Heart right ventricle (tissue), 16 donors: ENCODE measurements at places on chromosomes 2 and 18. TPM values are rescaled to one million over a fixed set of nuclear protein-coding genes. Genes with fewer than 3 reads are reported as not detected.

GRCh38 chr18:33839452-33840211 is 261.6 kb downstream of the ASXL3 start:
- no peak for DNase-seq

DNA sequence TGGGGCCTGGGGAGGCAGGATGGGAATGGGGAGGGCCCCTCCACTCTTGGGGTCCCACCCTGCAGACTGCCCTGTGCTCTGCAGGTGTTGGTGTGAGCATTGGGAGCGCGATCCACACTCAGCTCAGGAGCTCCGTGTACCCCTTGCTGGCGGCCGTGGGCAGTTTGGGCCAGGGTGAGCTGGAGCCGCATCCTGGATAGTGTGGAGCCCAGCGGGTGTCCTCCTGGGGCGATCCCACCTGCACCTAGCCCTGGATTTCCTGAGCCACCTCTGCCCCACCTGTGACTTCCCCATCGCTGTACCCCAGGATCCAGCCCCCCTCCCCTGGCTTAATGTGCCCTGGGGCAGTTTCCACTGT is 2.6 kb downstream of the PROM2 start:
- DNase-seq: no peak

DNA sequence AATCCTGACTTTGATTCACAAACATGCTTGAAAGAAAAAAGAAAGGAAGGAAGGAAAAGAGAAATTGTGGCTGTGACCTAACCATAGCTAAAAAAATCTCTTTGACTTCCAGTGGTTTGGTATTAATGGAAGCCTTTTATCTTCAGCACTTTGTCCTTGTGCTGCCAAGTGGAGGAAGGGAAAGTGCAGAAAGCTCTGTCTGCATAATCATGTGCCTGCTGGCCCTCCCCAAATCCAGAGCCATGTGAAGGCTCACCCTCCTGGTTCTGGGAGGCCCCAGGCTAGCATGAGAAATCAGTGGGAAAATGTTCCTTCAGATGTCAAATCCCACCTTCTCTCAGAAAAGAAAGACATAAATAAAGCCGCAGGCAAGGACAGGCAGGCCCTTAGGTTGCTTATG is 48.3 kb upstream of the BMPR2 start:
- DNase-seq: peak; percentile 16

DNA sequence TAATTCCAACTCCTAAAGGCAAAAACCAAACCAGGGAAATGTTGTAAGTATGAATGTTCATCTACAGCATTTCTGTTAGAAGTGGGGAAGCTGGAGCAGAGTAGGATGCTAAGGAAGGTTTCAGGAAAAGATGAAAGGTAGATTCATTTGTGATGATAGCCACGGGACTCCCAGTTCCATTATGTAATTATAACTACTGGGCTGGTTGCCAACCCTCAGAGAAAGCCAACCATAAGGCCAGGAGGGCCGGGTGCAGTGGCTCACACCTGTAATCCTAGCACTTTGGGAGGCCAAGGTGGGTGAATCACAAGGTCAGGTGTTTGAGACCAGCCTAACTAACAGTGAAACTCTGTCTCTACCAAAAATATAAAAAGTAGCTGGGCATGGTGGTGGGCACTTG is 288.9 kb upstream of the ETAA1 start:
- DNase-seq: no peak

Gene FAM124B
- total RNA-seq: 3.9 TPM
